ENCODE measurements at places on chromosomes 3 and 15. TPM values are rescaled to one million over a fixed set of nuclear protein-coding genes. Genes with fewer than 3 reads are reported as not detected.

GRAMD2A gene
- polyA plus RNA-seq, result 0.10 TPM

USP3 gene
- polyA plus RNA-seq, result 12.0 TPM

POTEB gene
- polyA plus RNA-seq, result not detected

NPHP3 gene
- 4.8 TPM for polyA plus RNA-seq

CIDEC gene
- polyA plus RNA-seq, result 1,587 TPM

OCA2 gene
- polyA plus RNA-seq, result not detected

RARB gene
- polyA plus RNA-seq, result 3.0 TPM

All from adipose tissue (tissue), 3 donors.